ENCODE measurements at places on chromosomes 7 and 10. TPM values are rescaled to one million over a fixed set of nuclear protein-coding genes. Genes with fewer than 3 reads are reported as not detected.

Gene C10orf62
- total RNA-seq: not detected

Gene FAM25G
- not detected for total RNA-seq

Gene LRRN3
- total RNA-seq: 1.6 TPM

Gene CPEB3
- total RNA-seq: 9.0 TPM

Gene SMO
- 20.1 TPM for total RNA-seq

Gene NXPH1
- total RNA-seq: not detected

Gene GFRA1
- total RNA-seq: 21.0 TPM

Gene FFAR4
- total RNA-seq: not detected

Gene CYP3A7
- not detected for total RNA-seq

Gene CH25H
- total RNA-seq: 0.93 TPM

Gene C7orf57
- not detected for total RNA-seq

Gene CDHR1
- not detected for total RNA-seq

Gene AMPH
- total RNA-seq: 2.3 TPM

Measured in gastroesophageal sphincter (tissue), 4 donors.